SW 1271 (cell line): ENCODE measurements at places on chromosomes 2 and 18.

GRCh38 chr2:66469214-66469902 lies 34.4 kb downstream of the MEIS1 start:
- no peak for DNase-seq

DNA sequence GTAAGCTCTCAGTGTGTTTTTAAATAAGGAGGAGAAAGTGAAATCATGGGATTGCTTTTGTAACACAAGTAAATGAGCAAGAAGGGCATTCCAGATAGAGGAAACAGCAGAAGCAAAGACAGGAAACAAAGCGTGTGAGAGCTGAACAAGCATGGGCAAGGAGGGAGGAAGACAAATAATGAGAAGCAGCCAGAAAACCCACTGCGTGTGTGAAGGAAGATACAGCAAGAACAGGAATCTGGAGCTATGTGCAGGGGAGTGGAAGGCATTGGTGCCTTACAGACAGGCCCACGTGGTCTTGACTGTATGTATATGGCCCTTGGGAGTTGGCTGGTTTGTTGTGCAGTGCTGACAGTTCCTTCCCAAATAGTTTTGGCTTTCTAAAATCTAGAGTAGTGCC lies 88.6 kb downstream of the AAK1 start:
- DNase-seq, result no peak

GRCh38 chr2:130347220-130347925 lies 4.7 kb downstream of the IMP4 start:
- no peak for DNase-seq

- DNase-seq, result no peak
Observed at GRCh38 chr2:157890969-157891642, 15.0 kb upstream of the ACVR1 start.

DNA sequence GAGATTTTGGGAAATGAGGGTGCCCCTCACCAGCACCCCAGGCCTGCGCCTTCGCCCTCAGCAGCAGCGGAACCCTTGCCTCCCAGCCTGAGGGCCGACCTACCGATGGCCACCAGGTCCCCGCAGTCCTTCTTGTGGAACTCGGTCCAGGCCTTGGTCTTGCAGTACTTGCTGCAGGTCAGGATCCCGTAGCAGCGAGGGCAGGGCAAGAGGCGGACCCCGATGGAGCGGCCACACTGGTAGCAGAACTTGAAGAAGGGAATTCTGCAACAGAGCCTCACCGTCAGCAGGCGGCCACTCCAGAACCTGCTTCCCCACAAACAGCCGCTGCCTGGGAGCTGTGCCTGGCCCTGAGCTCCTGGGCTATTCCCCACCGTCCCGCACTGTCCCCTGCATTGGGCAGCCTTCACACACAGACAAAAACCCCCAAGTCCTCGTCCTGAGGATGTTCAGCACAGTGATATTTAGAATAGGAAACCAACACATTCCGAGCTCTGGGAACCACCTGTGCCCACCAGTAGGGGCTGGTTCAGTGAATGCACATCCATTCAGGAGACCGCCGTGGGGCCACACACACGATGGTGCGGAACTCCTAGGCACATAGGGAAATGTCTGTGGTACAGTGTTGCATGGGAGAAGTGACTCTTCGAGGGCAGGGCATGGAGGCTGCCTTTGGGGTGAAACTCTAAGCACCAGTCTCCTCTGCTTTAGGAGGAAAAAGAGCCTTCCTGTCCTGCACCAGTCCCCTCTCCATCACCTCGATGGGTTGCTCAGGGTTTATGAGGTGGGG lies 45.6 kb downstream of the GPC1 start:
- DNase-seq, result no peak

DNA sequence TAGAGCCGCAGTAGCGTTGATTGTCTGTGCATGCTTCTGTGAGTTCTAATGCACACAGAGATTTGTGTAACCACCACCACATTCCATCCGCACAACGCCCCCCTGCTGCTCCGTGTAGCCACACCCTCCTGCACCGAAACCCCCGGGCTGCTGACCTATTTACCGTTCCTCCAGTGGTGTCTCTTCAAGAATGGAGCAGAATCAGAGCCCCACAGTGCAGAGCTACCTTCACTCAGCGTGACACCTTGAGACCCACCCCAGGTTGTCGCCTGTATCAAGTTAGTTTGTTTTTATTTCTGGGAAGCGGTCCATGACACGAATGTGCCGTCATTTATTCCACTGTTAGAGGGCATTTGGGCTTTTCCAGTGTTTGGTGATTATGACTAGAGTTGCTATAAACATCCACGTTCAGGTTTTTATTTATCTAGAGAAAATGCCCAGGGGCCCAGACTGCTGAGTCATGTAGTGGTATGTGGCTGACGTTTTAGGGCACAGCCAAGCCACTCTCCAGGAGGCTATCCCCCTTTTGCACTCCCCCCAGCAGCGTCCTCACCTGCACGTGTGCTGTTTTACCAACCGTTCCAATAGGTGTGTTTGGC lies 266.8 kb downstream of the NDUFA10 start:
- no peak for DNase-seq

- no peak for DNase-seq
Observed at GRCh38 chr2:139622691-139623090, 842.5 kb upstream of the NXPH2 start.

GRCh38 chr2:222776792-222777191 lies 84.0 kb upstream of the ACSL3 start:
- no peak for DNase-seq

DNA sequence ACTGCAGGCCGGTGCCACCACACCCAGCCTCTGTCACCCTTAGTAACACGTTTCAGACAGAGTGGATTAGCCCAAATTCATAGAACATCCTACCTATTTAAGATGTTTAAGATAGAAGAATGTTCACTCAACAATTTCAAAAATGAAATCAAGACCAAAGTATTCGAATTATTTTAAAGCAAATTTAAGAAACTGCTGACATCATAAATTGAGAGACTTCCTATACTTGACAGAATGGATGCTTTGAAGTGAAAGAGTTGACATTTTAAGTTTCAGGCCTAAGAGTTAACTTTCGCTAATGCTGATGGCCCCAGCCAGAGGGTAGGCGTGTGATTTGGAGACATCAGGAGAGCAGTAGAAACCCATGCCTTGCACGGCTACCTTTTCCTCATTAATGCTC lies 271.9 kb downstream of the SS18 start:
- DNase-seq, result no peak

- no peak for DNase-seq
Observed at GRCh38 chr2:219985017-219985416, 357.6 kb downstream of the SLC4A3 start.

DNA sequence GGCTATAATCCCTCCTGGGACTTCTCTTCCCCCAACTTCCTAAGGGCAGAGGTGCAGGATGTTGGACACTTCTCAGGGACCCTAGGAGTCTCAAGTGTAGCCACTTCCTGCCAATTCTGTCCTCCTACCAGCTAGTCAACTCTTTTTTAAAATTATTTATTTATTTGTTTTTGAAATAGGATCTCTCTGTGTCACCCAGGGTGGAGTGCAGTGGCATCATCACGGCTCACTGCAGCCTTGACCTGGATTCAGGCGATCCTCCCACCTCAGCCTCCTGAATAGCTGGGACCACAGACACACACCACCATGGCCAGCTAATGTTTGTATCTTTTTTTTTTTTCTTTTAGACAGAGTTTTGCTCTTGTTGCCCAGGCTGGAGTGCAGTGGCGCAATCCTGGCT lies 11.5 kb downstream of the SFTPB start:
- no peak for DNase-seq

- no peak for DNase-seq
Observed at GRCh38 chr18:11246495-11247300, 97.3 kb upstream of the PIEZO2 start.

GRCh38 chr18:34977838-34978532 lies 63.2 kb upstream of the MAPRE2 start:
- no peak for DNase-seq

DNA sequence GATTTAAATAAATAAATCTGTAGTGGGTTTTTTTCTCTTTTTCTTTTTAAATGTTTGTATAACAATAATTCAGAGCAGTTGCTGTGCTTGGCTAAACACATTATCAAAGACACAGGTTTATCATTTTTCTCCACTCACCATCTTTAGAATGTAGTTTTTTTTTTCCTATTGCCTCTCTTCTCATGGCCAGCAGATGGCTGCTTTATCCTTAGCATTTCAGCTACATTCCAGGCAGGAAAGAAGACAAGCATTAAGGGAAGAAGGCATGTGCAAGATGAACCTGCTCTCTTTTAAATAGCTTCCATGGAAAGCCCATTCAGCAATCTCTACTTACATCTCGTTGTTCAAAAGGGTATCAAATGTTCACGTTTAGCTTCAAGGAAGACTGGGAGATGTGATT lies 42.6 kb downstream of the ARHGAP15 start:
- DNase-seq, result peak; percentile 11

GRCh38 chr2:161228511-161229240 lies 68.4 kb downstream of the TANK start:
- DNase-seq, result no peak

DNA sequence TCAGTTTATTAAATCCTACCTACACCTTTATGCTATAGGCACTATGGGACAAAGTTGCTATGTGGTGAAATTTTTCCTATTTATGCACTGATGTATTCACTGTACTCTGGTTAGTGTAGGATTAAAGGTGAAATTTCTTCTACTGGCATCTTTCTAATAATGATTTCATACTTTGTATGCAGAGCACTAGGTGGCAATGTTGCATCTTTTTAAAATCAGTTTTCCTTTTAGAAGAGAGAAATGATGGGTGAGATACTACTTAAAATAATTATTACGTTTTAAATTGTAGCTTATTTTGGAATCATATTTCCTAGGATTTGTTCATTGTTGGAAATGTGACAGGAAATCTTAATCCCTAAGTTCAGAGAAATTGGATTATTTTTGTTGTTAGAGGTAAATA lies 150.9 kb downstream of the CD8B2 start:
- no peak for DNase-seq

DNA sequence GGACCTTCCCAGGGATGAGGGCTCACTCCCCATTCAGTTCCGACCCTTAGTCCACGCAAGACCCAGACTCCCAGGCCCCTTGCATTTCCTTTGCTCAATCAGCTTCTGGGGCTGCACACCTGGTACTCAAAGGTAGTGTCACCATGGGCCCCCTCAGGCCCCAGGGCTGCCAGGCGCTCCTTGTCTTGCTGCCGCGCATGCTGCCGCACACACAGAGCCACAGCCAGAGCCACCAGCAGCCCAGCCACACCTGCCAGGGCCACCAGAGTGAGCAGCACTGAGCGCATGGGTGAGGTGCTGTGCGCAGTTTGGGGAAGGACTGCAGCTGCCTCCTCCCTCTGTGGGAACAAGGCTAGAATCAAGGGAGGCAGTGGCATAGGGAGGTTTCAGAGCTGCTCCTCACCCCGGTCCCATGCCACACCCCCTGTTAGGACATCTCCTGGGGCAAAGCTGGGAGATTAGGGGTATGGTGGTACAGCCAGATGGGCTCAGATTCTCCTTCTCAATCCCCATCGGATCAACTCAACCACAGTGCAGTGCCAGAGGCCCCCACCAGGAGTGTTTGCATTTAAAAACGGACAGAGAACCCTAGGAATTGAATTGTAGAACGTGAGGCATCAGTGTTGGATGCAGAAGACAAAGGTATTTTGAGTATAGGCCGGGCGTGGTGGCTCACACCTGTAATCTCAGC lies 11.3 kb downstream of the PTPRN start:
- no peak for DNase-seq

GRCh38 chr2:172467382-172467781 lies 40.0 kb downstream of the ITGA6 start:
- no peak for DNase-seq

- no peak for DNase-seq
Observed at GRCh38 chr2:109247812-109248211, 118.8 kb downstream of the SH3RF3 start.

- no peak for DNase-seq
Observed at GRCh38 chr2:12506846-12507245, 209.9 kb upstream of the TRIB2 start.

- DNase-seq, result no peak
Observed at GRCh38 chr2:96104487-96104861, 11.9 kb downstream of the ADRA2B start.

- no peak for DNase-seq
Observed at GRCh38 chr2:217248312-217248935, 388.6 kb upstream of the TNP1 start.
